ENCODE measurements at places on chromosomes 16 and 17.

GRCh38 chr17:43570518-43570928, 24.4 kb upstream of the ETV4 start:
- DNase-seq = no peak

GRCh38 chr17:70407506-70407905, 238.2 kb downstream of the KCNJ2 start:
- no peak for DNase-seq

DNA sequence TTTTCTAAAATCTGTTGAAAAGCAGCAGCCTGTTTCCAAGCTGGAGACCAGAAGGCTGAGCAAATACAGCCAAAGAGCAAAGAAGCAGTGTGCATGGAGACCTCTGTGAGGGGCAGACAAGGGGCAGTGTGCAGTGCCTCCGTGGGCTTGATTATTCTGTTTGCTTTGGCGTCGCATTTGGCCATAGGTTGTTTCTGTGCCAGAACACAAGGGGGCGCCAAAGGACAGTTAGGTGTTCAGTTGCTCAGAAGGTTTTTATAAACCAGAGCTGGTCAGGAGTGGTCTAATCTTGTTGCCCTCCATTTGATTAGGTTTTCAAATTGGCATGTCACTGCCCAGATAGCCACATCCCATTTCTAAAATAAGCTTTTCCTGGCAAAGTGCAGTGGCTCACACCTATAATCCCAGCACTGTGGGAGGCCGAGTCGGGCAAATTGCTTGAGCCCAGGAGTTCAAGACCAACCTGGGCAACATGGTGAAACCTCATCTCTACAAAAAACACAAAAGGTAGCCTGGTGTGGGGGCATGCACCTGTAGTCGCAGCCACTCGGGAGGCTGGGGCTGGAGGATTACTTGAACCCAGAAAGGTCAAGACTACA, 10.6 kb downstream of the MYH3 start:
- DNase-seq = peak; percentile 59

- no peak for DNase-seq
These were observed 14.9 kb downstream of the SETD6 start for GRCh38 chr16:58530179-58530578.

- no peak for DNase-seq
These were observed 87.3 kb downstream of the MAP2K6 start for GRCh38 chr17:69501591-69502468.

GRCh38 chr17:8909586-8910270, 42.3 kb upstream of the PIK3R6 start:
- DNase-seq = no peak

DNA sequence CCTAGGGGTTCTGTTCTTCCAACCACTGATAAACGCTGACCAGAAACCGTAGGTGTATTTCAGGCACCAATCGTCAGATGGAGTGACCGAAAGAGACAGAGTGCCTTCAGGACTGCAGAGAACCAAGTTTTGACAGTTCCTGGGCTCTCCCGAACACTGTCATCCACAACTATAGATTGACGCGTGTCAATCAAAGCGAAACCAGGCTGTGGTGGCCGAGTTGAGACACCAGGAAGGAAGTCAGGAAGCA, 11.9 kb upstream of the AURKB start:
- DNase-seq = no peak

- no peak for DNase-seq
These were observed 170.5 kb upstream of the WSCD1 start for GRCh38 chr17:5899496-5900195.

DNA sequence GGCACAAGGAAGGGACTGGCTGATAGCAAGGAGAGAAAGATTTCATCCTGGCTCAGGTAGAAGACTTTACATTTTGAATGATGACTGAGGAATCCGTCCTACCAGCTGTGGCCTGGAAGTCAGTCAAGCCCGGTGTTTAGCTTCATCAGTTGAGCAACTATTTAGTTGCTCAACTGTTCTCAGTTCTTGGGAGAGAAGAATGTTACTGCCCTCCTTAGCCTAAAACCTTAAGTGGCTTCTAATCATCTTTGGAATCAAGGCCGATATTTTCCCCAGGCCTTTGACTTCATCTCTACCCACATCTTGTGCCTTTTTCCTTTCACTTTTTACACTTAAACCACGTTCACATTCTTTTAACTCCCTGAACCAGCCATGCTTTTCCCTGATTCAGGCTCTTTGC, 17.3 kb upstream of the RBL2 start:
- no peak for DNase-seq

GRCh38 chr16:17853958-17854357, 383.2 kb upstream of the XYLT1 start:
- DNase-seq = no peak

GRCh38 chr16:28872952-28873351, 5.3 kb upstream of the ATP2A1 start:
- no peak for DNase-seq

- DNase-seq = no peak
These were observed 86.7 kb upstream of the TOB1 start for GRCh38 chr17:50952889-50953288.

Measured in stimulated activated CD8-positive, alpha-beta memory T cell treated with anti-CD3 and anti-CD28 coated beads, Interleukin-7, amount 100 ng/mL, for 1 hour (primary cell).